Activated CD4-positive, alpha-beta T cell treated with anti-CD3 and anti-CD28 coated beads for 36 hours (primary cell): ENCODE measurements at places on chromosomes 6 and 20.

GRCh38 chr6:44701637-44702101 lies 314.2 kb downstream of the CDC5L start:
- no peak for DNase-seq

DNA sequence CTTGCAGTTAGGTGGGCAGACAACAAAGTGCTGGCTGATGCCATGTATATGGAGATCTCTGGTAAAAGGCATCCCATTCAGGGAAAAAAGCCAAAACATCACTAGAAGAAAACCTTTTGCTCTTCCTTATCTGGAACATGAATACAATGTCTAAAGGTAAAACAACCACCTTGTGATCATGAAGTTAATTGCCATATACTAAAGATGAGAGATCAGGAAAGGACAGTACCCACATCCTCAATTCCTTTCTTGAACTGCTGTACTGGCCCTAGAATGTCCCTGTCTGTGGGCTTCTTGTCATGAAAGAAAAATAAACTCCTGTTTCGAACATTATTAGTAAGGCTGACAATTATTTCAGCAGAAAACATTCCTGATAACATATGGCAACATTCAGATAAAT lies 19.3 kb downstream of the DEK start:
- DNase-seq: no peak

DNA sequence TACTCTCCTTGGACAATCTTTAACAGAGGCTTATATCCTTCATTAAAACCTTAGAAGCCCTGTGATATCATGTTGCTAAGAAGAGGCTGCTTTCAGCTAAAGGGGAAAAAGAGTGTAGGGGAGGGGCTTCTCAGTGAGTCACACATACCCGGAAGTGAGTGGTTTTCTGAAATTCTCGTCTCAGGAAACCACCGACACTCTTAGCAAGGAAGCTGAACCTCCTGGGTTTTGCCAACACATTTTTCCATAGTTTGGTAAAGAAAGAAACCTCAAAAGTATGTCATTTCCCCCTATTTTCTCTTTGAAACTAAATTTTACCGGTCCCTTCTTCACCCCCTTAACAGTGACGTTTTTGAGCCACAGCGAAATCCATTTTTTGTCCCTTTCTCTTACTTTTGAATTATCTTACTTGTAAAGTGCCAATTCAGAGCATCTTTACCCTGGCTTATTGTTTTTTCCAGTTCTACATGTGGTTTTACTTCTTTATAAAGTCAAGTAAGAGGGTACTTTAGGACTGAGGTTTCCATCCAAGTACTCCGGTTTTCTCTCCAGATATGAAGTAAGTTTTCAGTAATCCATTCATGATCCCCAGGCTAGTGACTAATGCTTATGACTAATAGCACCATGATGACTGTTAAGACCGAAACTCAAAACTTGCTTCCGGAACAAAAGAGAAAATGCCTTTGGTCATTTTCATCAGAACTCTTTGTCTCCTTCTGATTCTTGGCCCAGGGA lies 219.3 kb downstream of the ARHGAP18 start:
- DNase-seq: peak; percentile 71

- peak; percentile 98 for DNase-seq
Measured at GRCh38 chr6:30742316-30743098, at the start of gene FLOT1. FLOT1 (minus strand) TSS chr6:30742687; CDS start chr6:30742189, 498 bp downstream.

DNA sequence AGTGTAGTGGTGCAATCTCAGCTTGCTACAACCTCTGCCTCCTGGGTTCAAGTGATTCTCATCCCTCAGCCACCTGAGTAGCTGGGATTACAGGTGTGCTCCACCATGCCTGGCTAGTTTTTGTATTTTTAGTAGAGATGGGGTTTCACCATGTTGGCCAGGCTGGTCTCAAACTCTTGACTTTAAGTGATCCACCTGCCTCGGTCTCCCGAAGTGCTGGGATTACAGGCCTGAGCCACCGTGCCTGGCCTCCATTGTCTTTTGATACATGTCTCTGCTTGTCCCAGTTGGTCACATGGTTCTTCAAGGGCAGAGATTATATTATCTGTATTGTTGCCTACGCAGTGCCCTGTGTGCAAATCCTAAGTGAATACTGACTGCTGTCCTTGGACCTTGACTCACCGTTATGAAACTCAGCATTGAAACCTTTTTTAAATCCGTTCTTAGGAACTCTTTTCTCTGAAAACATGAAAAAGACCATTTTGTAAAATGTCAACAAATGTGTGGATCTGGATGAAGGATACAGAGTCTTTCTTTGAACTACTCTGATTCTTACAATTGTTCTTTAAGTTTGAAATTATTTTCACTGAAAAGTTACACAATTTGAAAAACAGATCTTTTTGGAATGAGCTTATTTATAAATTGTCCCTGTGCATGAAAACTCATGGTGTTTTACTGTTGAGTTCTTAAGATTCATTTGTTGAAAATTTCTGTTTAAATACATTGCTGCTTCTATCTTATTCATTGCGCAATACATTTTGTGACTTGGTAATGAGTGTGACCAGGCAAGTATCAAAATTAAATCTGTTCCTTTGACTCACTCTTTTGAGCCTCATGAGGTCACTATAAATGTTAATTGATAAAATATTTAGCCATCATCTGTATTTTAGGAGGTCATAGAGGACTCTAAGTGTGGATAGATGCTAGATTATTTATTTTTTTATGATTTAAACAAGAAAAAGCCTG lies 293.5 kb downstream of the UTRN start:
- no peak for DNase-seq

DNA sequence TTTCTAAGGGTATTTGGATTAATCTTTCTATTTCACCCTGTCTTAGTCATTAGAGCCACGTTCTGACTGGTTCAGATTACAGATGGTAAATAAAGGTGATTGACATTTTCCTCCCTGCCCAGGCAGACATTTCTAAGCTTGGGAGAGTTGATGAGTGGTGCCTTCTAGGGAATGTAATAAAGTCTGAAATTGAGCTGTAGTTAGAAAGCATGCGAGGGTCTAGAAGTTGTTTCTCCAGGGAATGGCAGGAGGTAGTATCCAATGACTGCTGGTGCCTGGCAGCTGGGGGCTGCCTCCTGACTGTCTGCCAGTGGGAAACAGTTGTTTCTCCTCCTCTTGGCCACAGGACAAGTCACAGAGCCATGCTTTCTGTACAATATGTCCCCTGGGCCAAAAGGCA lies 14.6 kb downstream of the EDN3 start:
- no peak for DNase-seq

- no peak for DNase-seq
Measured at GRCh38 chr6:131161987-131162386, 26.7 kb downstream of the AKAP7 start.

DNA sequence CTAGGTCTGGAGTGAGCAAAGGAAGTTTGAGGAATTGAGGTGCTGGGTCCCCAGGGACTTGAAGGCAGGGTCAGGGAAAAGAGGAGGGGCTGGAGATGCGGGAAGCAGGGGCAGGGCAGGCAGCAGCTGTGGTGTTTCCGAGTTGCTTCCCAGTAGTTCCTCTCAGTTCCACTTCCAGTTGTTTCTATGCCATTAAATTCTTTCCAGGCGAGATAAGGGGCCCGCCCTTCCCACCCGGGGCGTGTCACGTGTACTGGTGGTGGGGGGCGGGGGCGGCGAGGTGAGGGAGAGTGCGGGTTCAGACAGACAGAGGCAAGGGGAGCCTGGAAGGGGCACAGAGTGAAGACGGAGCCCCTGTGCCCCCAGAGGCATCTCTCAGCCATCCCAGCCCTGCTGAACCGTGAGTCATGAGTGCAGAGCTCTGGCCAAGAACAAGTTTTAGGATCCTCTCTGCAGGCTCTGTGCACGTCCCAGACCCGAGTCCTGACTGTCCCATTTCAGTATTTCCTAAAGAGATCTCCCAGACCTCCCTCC lies 977 bp downstream of the TNXB start:
- DNase-seq: no peak

DNA sequence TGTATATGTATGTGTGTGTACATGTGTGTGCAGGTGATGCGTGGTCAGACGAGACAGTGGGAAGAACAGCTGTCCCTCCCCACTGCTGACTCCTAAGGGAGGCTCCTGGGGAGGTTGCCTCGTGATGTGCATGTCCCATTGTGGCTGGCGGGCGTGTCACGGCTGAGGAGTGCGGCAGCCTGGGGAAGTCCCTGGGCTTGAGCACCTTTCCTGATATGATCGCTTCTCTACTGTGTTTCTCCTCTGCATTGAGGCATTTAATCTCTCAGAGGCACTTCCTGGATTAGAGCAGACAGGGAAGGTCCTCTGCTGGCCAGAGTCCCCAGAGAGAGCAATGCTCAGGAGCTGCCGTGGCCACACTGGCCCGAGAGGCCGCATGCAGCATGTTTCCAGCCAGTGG lies 11.4 kb downstream of the NPBWR2 start:
- peak; percentile 43 for DNase-seq
